Stimulated activated CD8-positive, alpha-beta memory T cell treated with anti-CD3 and anti-CD28 coated beads, Interleukin-4, amount 100 ng/mL, for 48 hours (primary cell): ENCODE measurements at places on chromosomes 6 and 20.
A peak's percentile ranks its signal among the peaks of the same experiment; 100 is the strongest.

- DNase-seq, result no peak
Measured at GRCh38 chr6:87333033-87333432, 4.0 kb upstream of the GJB7 start.

- no peak for DNase-seq
Measured at GRCh38 chr20:44198872-44199271, 11.7 kb downstream of the OSER1 start.

GRCh38 chr6:170062209-170062914 is 228.5 kb downstream of the DLL1 start:
- DNase-seq, result peak; percentile 13

GRCh38 chr6:125544819-125545218 is 204.6 kb upstream of the HEY2 start:
- no peak for DNase-seq

DNA sequence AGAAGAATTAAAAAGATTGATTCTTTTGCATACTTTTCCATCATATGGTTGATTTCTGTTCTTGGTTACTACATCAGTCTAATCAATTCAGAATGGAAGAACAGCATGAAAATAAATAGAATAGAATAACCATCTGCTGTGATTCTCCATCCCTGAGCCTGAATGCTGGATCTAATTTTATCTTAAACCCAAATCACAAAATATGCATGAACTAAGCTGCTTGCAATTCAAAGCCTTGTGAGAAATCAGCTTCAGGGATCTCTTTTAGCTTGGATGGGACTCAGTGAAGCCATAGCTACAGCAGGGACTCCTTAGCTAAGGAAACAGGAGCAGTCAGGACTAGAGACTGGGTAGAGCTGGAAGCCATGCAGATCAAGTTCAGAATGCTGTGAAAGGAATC is 74.1 kb downstream of the TPBG start:
- DNase-seq, result no peak

- DNase-seq, result no peak
Measured at GRCh38 chr20:2771631-2772080, 28.8 kb downstream of the CPXM1 start.

DNA sequence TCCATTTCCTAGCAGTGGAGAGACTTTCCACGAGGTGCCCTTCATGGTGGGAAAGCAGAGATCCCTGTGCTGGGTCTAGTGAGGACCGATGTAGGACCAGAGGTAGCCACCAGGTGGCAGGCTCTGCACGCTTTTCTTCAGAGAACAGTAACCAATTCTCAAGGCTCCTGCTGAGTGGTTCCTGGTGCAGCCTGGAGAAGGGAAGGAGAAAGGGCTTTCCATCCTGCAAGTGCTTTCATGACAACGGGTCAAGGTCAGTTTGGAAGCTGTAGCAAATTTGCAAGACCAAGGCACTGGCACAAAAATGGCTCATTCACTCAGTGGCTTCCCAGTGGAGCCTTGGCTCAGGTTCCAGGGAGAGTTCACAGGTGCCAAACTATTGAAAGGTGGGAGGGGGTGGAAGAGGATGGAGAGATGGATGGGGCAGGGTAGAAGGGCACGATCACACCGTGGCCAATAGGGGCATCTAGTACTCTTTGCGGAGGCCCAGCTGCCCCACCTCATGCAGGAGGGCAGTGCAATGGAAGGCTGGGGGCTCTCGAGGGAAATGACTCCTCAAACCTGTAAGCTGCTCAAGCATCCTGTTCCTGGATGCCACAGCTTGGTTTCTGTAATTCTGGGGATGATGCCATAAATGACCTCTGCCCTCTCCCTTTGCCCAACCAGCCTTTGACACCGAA is 25.5 kb upstream of the KCNK16 start:
- DNase-seq, result peak; percentile 84

DNA sequence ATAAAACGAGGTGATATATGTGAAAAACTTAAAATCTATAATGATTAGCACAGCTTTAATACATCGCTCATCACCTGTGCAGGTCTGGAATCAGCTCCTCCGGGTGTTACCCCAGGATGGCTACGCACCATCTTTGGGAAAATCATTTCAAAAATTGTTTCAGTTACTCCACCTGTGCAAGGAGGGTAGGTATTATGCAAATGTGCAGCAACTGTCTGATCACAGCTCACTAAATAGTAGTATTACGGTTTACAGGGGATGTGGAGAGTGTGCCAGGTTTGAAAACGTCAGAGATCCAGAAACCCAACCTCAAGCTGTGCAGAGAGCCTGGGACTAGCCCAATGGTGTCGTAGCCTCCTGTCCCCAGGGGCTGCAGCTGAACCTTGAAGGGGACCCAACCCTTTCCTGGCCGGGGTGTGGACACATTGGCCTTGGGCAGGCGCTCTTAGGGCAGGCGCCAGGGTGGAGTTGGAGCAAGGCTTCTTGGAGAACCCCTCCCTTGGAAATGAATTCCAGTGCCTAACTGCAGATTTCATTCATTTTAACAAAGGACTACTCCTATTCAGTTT is 24.2 kb upstream of the SGK1 start:
- DNase-seq, result no peak

DNA sequence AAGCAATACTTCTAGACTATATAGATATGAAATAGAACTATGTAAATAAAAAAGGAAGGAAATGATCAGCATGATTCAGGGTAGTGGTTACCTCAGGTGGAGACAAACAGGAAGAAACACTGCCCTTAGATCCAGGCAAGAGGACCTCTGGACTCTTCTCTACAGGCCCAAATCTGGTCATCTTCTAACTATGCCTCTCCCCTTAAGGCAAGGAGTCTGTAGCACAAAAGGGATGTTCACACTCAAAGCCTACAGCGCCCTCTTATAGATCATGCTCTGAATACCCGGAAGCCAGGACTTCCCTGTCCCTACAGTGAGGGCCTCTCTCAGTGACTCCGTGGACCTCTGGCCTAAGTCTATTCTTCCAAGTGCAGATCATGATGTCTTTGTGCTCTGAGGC is 30.4 kb upstream of the HIVEP2 start:
- DNase-seq, result no peak

- DNase-seq, result peak; percentile 63
Measured at GRCh38 chr6:36033935-36034334, 6.3 kb downstream of the MAPK14 start.

DNA sequence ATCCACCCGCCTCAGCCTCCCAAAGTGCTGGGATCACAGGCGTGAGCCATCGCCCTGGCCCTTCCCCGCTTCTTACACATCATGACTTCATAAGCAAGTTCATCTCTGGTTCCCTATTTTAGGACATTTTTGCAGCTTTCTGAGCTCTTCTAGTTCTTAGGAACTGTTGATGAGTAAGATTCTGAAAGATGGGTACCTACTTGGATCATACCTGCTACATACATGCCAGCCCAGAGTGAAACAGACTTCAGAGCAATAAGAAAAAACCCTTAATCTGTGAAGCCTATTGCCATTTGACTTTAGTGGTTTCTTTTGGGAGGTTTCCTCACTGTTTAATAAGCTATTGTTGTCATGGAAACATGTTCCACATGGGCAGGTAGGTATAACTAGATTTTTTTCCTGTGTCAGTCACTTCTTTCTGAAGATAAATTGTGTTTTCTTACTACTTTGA is 27.9 kb upstream of the TMEM217 start:
- DNase-seq, result peak; percentile 53

DNA sequence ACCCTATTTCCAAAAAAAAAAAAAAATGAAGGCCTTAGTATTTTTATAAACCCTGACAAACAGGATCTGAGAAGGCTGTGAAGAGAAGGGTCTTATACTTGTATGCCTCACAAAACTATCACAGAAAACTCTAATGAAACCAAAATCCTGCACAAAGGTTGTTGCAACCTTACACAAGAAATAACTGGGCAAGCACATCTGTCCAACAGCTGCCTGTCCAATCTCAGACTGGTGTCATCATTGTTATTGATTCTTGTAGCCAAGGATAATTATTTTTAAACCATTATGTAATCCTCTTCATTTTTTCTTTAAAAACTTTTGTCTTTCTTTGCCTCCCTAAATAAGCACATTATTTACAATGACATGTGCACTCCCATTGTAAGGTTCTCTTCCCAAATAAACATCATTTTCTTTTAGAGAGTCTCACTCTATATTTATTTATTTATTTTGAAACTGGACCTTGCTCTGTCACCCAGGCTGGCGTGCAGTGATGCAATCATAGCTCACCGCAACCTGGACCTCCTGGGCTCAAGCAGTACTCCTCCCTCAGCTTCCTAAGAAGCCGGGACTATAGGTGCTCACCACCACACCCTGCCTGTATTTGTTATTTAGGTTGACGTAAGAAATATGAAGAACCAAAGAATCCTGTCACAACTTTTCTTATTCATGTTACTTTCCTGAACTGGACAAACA is 697.1 kb downstream of the DOK5 start:
- no peak for DNase-seq

GRCh38 chr6:4153514-4153985 is 18.2 kb upstream of the ECI2 start:
- DNase-seq, result no peak

DNA sequence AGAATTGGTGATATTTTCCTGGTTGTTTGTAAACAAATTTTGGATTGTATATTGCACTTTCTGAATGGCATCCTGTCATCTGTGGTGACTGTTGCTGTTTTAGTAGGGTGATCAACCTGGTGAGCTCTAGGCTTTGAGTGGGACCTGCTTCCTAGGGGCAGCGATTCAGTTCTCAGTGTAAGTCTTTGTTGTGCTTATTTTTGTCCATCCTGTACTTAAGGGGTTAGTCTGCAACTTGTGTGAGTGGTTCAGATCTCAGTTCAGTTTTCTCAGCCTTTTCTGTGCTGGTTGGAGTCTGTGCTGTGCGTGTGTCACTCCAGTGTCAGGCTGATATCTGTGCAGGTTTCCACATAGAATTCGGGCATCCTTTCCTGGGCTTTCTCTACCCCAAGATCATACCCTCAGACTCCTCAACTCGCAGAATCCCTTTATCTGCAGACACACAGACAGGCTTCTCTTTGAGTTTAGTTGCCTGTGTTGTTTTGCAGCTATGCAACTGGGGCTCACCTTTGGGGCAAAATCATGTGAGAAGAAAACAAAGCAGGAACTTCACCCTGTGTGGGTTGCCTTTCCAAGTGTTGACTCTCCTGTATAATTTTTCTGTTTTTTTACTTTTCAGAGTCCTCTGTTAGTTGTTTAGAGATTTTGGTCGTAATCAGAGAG is 177.7 kb downstream of the FARS2 start:
- DNase-seq, result no peak

- DNase-seq, result no peak
Measured at GRCh38 chr6:25487012-25487411, 165.0 kb upstream of the SCGN start.

GRCh38 chr20:7943891-7944290 is 3.6 kb upstream of the HAO1 start:
- DNase-seq, result no peak

DNA sequence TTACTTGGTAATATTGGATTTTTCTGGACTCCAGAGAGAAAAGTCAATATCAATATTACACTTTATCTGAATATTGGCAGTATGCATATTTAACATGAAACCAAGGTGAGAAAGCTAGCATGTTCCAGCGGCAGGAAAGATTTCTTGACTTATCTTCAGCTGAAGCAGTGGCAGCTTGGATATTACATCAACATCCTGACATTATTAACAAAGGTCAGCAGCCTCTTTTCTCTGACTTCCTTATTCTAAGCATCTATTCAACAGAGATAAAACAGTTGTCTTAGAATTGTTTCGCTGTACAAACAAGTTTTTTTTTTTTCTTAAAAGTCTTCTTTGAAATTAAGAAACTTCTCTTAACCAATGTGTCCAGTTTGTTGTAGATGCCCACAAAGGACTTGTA is 11.8 kb downstream of the DCBLD1 start:
- no peak for DNase-seq

GRCh38 chr6:9161731-9162130 is 726.4 kb upstream of the SLC35B3 start:
- no peak for DNase-seq

DNA sequence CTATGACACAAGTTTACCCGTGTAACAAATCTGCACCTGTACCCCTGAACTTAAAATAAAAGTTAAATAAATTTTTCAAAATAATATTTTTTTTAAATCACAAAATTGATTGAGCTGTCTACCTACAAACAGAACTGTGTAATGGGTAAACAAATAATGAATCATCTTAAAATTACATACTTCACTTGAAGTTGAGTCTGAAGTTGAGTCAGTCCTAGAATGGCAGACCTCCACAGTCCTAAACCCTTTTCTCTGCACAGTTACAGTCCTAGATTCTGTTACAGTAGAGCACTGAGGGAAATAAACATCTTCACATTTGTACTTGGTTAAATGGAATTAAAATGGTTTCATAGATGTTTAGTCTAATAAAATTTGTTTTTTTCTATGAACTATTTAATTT is 880.8 kb downstream of the PHF3 start:
- no peak for DNase-seq

- no peak for DNase-seq
Measured at GRCh38 chr6:23692184-23692583, 433.8 kb upstream of the NRSN1 start.
